ENCODE measurements at places on chromosomes 1 and 21.

DNA sequence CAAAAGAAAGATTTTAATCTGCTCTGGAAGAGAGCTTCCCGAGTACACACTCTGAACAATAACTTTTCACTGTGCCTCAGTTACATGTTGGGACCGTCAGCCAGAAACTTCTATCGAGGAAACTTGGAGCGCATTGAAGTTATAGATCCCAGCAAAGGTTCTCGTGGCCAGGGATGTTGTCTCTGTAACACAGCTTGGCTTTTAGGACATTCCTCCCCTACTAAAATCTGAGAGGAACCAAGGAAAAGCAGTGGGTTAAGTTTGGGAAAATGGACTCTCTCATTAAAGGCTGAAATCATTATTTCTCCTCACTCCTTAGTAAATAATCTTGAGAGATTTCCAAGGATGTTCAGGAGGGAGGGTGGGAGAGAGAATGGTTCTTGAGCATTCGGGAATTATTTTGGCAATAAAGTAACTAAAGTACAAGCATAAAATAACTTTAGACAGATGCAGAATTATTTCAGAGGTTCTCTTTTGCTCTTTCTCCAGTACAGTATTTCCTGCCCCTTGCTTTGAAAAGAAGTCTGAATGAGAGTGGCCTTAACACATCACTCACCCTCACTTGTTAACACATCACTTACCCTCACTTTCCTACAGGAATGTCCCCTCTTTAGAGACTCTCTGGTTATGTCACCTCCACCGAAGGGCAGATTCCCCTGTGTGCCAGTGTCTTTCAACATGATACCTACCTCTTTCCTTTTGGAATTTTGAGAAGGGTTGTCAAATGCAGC lies 1.8 kb upstream of the NFIA start:
- DNase-seq: peak; percentile 47

DNA sequence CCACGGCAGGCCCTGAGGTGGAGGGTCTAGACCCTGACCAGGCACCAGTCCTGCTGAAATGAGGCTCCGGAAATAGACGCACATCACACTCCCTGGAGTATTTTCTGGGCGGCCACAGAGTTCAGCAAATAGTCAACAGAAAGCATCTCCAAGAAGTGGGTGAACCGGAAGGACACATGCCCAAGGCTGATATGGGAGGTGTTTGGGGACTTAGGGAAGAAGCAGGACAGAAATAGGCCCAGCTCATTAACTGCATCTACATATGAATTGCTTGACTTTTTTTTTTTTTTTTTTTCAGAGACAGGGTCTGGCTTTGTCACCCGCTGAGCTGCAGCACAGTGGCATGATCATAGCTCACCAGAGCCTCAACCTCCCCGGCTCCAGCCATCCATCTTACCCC lies 36.5 kb upstream of the GPR157 start:
- no peak for DNase-seq

DNA sequence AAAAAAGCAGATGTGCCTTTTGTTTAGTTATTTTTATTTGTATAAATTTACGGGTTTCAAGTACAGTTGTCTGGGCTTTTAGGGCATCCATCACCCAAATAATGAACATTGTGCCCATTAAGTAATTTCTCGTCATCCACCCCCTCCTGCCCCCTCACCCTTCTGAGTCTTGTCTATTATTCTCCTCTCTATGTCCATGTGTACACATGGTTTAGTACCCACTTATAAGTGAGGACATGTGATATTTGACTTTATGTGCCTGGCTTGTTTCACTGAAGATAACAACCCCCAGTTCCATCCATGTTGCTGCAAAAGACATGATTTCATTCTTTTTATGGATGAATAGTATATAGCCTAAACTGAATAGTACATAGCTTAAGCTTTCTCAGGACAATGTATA lies 189.2 kb downstream of the ZP4 start:
- DNase-seq: no peak

DNA sequence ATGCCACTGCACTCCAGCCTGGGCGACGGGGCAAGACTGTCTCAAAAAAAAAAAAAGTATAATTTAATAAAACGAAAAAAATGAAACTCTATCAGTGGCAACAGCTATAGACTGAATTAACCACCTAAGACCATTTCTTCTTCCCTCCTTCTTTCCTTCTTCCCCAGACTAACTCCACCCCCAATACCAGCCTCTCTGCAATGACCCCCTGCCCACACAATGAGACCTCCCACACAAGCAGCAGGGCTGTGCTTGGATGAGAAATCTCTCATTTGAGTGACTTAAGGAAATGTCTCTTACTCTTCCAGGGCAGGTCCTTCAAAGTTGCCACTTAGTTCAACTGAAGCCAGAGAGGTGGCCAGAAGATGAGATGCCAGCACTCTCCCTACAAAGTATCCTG lies 94.5 kb upstream of the SYT6 start:
- no peak for DNase-seq

GRCh38 chr1:39046613-39047210 lies 20.6 kb downstream of the NDUFS5 start:
- DNase-seq: no peak

- no peak for DNase-seq
These were observed 27.9 kb upstream of the BATF3 start for GRCh38 chr1:212727386-212728181.

- DNase-seq: no peak
These were observed 31.0 kb upstream of the SELENON start for GRCh38 chr1:25768999-25769398.

- DNase-seq: peak; percentile 21
These were observed 135.1 kb downstream of the RPS6KC1 start for GRCh38 chr1:213186168-213186567.

DNA sequence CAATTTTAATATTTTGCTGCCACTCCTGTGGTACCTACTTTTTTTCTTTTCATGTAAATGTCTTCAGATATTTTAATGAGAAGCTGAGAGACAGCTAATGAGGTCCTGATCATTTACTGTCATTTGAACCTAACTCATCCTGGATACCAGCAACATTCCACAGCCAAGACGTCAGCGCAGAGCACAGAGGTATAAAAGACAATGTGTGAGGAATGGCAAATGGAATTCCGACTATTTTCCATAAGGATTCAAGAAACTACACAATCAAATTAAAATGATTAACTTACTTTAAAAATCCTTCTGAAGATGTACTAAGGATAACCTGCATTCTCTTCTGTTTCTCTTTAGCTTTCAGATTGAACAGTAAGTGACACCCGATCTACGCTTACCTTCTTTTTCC lies 38.8 kb downstream of the HEATR1 start:
- no peak for DNase-seq

DNA sequence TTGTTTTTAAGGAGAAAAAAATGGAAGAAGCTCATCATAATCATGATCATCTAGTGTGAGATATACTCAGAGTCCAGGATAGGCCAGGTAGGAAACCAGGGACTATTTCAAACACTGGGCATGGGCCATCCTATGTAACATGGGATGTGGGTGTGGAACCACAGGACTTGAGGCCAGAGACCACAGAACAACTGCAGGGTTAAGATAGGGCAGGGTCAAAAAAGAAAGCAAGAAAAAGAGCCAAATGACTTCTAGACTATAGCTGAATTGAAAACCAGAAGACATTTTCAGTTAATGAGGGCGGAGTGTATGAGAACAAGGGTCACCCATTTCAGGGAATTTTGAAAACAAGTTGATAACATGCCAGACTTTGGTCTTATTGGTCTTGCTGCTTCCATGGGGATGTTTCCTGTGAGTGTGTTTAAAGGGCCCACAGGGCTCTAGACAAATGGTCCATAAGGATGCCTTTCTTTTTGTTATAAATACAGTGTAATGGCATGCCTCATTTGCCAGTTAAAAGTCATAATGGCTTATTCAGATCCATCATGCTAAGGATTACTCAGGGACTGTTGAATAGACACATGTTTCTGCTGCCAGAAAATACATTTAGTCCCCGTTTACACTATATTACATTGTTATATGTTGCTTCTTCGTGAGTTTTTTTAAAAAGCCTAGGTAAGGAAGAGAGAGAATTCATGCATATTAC lies 182.0 kb upstream of the C21orf91 start:
- DNase-seq: peak; percentile 98

- DNase-seq: no peak
These were observed 39.3 kb downstream of the IGSF21 start for GRCh38 chr1:18146886-18147285.

- DNase-seq: no peak
These were observed 12.2 kb downstream of the TMEM53 start for GRCh38 chr1:44661781-44662682.

GRCh38 chr1:202234331-202235002 lies 40.9 kb downstream of the LGR6 start:
- DNase-seq: peak; percentile 23

DNA sequence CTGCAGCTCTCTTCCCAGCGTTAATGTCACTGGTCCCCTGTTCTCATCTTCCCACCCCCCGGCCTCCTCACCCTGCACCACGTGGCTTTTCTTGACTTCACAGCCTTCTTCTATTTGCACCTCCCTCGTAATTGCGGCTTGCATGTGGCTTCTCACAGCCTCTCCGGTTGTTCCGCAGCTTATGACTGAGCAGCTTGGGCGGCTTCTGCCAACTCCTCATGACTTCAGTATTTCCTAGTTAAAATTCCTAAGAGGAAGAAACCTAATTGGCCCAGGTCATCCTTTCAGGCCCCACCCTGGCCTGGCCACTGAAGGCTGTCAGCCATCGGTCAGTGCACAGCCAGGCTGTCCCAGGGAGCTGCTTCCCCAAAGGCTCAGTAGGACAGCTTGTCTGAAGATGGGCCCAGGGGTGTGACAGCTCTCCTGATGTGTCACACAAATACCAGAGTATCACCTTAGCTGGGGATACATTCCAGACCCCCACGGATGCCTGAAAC lies 8.6 kb upstream of the RERE start:
- DNase-seq: no peak

GRCh38 chr1:9442278-9442846 lies 96.9 kb upstream of the SLC25A33 start:
- DNase-seq: no peak

- no peak for DNase-seq
These were observed 559.3 kb upstream of the ZRANB2 start for GRCh38 chr1:71640116-71640515.

DNA sequence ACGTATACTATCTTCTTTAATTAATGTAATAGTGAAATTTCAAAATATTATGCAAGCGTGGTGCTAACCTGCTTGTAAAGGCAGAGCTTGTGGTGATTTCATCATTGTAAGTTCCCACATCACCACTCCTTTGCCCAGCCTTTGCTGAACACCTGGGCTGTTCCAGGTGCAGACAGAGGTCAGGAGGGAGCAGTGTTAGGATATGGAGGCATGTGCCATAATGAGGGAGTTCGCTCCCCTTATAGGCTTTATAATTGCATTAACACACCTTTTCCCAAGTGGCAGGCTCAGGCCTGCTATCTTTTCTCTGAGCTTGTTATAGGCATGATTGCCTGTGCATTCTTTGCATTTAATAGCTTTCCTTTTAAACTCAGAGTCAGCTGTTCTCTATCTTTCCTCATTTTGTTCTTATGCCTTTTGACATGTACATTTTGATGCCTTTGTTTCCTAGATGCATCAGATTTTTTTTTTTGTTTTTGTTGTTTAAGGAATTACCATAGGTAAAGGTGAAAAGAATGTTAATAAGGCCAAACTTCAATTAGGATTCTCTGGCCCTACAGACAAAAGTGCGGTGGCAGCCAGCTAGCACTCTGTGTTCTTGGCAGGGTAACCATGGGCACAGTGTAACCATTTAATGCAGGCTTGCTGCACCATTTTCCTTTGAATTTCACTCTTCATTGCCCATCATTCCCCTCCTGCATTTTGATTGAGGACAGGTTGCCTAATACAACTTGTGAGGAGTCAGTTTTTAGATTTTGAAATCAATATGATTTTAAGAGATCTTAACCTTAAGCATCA lies 12.6 kb downstream of the NPL start:
- DNase-seq: no peak

GRCh38 chr1:20932437-20932977 lies 145.4 kb upstream of the HP1BP3 start:
- DNase-seq: no peak
